Thoracic aorta (tissue), 2 donors: ENCODE measurements at places on chromosomes 2 and 18.

DNA sequence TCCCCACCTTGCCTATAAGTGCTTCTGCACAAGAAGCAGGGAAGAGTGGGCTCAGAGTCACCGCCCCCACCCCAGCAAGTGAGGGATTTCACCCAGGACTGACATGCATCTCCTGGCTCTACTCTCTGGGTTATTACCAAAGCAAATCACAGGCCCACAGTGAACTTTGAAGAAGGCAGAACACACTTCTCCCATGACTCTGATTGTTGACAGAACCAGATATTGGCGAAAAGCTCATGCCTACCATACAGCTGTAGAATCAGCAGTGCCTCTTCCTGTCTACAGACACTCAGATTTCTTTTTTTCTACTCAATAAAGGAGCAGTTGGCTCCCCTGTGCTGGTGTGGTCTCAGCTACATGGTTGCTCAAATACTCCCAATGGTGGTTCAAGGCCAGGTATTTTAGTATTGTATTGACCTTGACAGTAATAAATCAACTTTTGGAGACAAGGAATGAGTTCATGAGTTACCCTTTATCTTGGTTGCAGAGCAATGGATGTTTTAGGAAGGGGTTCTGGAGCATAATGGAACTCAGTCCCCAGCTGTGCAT, 512.9 kb upstream of the ID2 start:
- DNase-seq, result no peak

DNA sequence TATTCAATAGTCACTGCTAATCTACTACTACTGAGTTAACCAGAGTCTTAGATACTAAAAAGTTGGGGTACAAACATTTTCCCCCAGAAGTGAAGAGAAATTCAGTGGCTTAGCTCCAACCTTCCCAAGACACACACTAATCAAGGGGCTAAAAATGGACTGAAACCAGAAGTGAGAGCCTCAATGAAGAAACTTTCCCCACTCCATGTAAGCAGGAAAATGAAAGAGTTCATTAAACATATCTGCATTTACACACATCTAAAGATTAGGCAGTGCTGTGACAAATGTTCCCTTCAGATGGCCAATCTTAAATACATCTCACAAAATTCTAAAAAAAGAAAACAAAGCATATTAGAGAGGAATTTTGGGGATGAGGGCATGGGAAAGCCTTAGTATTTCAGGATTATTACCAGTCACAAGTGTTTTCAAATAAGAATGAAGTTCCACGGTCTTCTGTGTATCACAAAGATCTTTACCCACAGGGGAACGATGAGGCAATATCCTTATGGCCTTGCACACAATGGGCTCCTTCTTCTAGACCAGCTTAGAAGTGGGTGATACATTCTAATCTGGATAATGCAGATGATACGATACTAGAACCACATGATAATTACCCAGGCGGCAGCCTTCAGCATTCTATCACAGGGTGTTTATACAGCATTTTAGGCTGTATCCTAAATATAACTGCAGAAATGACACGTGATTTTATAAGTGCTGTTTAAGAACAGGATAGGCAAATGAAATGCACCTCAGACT, 17.1 kb downstream of the ANKRD44 start:
- no peak for DNase-seq

GRCh38 chr2:75710220-75710576, 517 bp downstream of the GCFC2 start:
- DNase-seq, result no peak

DNA sequence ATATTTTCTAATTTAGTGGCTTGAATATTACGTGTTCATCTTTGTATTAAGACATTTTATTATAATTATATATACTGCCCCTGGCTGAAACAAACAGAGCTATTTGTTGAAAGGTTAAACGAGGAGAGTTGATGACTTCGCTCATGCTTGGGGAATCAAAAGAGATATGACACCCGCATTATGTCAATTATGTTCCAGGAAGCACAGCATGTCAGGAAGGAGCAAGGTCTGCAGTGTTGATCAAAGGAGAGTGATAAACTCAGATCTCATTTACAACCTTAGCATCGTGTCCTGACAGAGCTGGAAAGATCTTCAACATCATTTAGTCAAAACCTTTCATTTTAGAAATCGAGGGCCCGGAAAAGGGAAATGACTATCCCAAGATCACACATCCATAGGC, 510.1 kb downstream of the TDRD15 start:
- DNase-seq, result no peak

GRCh38 chr2:156472686-156473085, 36.5 kb downstream of the GPD2 start:
- DNase-seq, result no peak

- no peak for DNase-seq
Measured at GRCh38 chr2:38263293-38263692, 113.8 kb downstream of the ATL2 start.

- DNase-seq, result no peak
Measured at GRCh38 chr2:164624316-164624715, 3.0 kb upstream of the GRB14 start.

DNA sequence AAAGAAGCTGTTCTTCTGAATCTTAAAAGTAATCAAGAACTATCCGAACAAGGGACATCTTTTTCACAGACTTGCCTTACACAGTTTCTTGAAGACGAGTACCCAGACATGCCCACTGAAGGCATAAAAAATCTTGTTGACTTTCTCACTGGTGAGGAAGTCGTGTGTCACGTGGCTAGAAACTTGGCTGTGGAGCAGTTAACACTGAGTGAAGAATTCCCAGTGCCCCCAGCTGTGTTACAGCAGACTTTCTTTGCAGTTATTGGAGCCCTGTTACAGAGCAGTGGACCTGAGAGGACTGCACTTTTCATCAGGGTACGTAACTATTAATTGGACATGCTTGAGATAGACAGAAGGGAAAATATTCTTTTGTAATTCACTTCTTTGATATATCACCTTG, 2.4 kb downstream of the MRPL44 start:
- DNase-seq, result no peak

- DNase-seq, result no peak
Measured at GRCh38 chr2:73174941-73175662, 27.3 kb upstream of the NOTO start.

DNA sequence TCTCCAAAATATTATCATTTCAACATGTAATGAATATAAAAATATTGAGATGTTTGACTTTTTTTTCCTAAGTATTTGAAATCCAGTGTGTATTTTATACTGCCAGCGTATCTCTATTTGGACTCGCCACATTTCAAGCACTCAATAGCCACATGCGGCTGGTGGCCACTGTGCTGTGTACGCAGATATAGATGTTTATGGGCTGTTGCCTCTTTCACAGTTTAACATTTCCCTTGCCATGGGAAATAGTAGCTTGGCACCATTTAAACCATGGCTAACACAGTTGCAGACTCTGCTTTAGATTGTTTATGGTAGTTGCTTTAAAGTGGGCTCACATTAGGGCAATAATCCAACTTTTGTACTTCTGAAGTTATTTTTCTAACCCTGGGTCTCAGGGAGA, 136.6 kb upstream of the ITGB6 start:
- DNase-seq, result no peak

- DNase-seq, result no peak
Measured at GRCh38 chr2:84701880-84702279, 179.0 kb downstream of the TRABD2A start.

GRCh38 chr18:57223144-57223870, 76.4 kb downstream of the BOD1L2 start:
- no peak for DNase-seq

- no peak for DNase-seq
Measured at GRCh38 chr2:64021578-64021977, 2.4 kb upstream of the VPS54 start.

DNA sequence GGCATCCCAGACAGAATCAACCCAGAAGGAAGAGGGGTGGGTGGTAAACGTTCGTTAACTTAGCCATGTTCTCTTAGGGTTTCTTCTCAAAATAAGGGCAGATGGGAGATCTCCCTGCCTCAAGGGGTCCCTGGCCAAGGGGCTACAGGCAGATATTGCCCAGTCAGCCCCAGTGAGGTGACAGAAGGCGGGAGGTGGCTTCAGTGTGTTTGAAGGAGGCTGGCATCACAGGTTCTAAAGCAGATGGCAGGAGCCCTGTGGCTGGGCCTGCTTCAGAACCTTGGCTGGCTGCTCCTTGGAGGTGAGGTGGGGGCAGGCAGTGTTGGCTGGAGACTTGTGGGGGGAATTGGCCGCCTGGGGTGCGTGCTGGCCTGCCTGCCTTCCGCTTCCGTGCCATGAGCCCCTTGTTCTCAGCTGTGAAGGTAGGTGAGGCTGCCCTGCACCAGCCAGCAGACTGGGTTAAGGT, 23.5 kb downstream of the HPCAL1 start:
- DNase-seq, result no peak

- no peak for DNase-seq
Measured at GRCh38 chr2:62055724-62056336, 140.1 kb upstream of the B3GNT2 start.

- DNase-seq, result no peak
Measured at GRCh38 chr2:176812246-176812775, 400.3 kb upstream of the HNRNPA3 start.

- no peak for DNase-seq
Measured at GRCh38 chr2:190533968-190534309, 583 bp downstream of the NEMP2 start.

DNA sequence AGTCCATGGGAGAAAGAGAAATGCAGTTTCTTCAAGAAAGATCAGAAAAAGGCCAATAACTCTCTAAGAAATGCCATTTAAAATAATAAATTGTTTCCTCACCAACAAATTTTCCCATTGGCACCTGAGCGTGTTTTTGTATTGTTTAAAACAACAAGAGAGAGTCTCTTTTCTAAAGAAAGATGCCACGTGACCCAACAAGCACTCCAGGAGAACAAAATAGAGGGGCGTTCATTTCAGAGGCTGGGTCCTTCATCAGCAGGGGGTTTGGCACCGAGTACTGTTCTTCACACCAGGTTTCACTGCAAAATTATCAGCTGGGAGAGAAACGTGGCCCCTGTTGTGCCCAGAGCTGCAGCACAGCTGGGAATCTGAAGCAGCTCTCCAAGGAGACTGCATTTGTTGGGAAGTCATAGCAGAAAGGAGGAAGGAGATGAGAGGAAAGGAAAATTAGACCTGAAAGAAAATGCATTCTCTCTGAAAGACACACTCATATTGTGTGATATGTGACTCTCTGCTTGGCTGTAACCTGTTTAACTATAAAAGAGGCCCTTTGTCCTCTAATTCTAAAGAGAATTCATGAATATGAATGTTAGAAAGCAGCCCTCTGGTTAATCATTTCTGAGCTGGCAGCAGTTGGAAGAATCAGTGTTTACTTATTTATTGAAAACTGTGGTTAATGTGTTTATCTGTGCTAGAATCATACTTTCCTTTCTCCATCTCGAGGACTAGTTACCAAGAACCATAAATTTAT, 205.3 kb upstream of the CDH20 start:
- DNase-seq, result no peak

DNA sequence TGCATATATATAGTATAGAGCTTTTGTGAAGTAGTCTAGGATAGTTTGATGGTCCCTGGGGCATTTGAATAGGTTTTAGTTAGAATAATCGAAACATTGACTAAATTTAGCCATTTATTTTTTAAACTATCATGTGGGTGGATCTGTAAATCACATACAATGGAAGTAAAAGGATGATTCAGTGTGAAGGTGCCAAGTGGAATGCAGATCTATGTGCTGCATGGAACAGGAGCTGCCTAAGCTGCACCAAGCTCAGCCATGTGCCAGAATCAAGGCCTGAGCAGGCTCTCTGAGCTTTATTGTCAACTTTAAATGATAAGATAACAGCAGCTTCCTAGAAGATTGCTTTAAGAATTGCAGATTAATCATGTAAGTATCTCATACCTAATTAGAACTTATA, 1996.2 kb upstream of the PIK3C3 start:
- no peak for DNase-seq

GRCh38 chr2:180728928-180729559, 251.4 kb upstream of the UBE2E3 start:
- no peak for DNase-seq

DNA sequence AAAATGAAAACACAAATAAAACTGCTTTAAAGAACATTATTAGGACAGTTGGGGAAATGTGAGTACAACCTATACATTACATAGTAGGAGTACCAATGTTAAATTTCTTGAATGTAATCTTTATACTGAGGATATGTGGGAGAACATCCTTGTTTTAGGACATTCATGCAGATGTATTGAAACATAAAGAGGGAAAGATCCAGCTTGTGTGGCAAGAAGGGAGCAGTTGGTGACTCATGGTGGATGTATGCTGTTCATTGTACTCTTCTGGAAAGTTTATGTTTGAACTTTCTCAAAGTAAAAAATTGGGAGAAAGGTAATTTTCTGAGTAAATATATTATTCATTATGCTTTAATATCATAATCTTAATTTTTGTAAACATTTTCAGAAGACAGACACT, 132.1 kb upstream of the DLGAP1 start:
- DNase-seq, result no peak
